ENCODE measurements at places on chromosomes 1 and 21.

DNA sequence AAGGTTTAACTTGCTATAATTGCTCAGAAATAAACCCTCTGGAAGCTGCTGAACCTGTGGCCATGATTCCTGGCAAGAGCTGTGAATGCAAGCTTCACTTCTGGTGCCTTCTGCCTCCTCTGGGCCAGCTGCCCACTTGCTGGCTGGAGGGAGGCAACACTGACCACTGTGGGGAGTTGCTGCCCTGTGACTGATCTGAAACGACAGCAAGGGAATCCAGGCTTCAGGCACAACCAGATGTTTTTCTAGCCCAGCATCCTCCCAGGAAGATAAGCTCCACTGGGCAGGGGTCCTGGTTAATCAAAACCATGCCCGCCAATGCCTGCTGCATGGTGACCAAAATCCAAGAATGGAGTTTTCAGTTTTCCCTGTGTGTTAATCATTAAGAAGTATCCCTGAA, 180.0 kb upstream of the HMGB4 start:
- no peak for DNase-seq

- no peak for DNase-seq
Observed at GRCh38 chr1:222096883-222097282, 355.0 kb upstream of the DUSP10 start.

GRCh38 chr21:43333298-43334062, 93.5 kb downstream of the SIK1 start:
- no peak for DNase-seq

- peak; percentile 36 for DNase-seq
Observed at GRCh38 chr1:153922076-153922971, 448 bp downstream of the GATAD2B start.

GRCh38 chr1:101247404-101248287, 10.8 kb downstream of the S1PR1 start:
- no peak for DNase-seq

DNA sequence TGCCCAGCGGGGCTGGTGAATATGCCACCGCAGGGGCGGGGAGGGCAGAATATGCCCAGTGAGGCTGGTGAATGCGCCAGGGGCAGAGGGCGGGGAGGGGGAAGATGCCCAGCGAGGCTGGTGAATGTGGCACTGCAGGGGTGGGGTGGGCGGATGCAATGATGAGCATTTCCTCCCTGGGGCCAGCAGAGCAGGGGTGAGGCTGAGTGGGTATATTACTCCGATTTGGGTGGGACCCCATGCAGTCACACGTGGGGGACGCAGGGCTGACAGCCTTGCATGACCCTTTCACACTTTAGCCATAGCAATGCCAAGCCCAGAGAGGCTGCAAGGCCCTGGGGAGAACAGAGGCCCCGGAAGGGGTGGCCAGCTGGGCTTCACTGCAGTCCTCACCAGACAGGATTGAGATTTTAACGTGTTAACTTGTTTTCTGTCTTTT, 9.3 kb upstream of the SLX9 start:
- no peak for DNase-seq

- DNase-seq: no peak
Observed at GRCh38 chr1:28236656-28237322, 865 bp downstream of the ATP5IF1 start.

- no peak for DNase-seq
Observed at GRCh38 chr1:77940921-77941570, 37.8 kb downstream of the FUBP1 start.

GRCh38 chr1:46152016-46152415, 19.6 kb upstream of the PIK3R3 start:
- DNase-seq: no peak

GRCh38 chr1:157114183-157115121, 14.8 kb upstream of the ETV3L start:
- no peak for DNase-seq

- no peak for DNase-seq
Observed at GRCh38 chr1:76068953-76069561, 5.5 kb upstream of the ST6GALNAC3 start.

DNA sequence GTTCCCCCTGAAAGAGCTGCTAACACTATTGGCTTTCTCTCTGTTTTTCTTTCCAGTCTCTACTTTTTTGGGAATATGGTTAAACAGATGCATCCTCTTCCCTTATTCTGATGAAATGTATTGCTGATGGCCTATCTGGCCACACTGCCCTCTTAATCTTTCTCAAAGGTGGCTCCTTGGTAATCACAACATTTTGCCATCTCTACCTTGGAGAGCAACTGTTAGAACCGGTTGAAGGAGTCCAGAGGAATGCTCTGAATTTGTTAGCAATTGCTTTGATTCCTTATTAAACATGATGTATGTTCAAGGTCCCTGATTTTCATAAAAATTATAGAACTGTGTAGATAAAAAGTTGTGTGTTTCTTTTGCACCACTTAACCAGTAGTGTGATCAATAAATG, 50.1 kb upstream of the ARID1A start:
- DNase-seq: no peak

- no peak for DNase-seq
Observed at GRCh38 chr1:48916130-48917069, 139.7 kb upstream of the BEND5 start.

- DNase-seq: no peak
Observed at GRCh38 chr1:214241060-214241459, 39.9 kb upstream of the SMYD2 start.

DNA sequence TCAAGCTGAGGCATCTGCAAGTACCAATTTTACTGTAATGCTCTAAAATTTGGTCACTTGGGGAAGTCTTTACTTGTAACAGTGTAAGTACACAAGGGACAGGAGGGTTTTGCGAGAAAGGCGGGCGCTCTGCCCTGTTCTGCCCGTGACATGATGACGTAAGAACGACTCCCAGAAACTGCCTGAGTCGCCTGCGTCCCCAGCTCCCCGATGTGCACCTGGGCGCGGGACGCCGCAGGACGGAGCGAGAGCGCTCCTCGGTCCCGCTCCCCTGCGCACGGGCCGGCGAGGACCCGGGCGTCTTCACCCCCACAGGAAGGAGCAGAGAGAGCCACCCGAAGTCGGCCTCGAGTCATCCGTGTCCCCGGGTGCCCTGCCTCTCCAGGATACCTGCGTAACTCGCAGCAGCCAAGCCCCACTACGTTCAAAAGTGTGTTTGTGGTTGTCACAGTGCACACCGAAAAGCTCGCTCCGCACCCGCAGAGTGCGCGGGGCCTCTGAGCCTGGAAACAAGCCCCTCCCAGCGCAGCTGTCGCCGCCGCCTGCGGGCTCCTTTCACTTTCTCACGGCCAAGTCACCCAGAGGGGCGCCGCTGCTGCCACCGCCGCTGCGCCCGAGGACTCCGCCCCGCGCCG, 3.3 kb upstream of the ZBTB18 start:
- no peak for DNase-seq

DNA sequence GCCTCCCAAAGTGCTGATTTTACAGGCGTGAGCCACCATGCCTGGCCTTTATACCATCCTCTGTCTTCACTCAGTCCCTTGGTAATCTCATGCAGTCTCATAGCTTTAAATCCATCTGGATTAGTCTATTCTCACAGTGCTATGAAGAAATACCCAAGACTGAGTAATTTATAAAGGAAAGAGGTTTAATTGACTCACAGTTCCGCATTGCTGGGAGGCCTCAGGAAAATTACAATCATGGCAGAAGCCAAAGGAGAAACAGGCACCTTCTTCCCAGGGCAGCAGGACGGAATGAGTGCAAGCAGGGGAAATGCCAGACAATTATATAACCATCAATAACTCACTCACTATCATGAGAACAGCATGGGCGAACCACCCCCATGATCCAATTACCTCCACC, 49.1 kb upstream of the CPLANE2 start:
- no peak for DNase-seq

GRCh38 chr1:44632598-44632997, 41.7 kb downstream of the TMEM53 start:
- DNase-seq: no peak

DNA sequence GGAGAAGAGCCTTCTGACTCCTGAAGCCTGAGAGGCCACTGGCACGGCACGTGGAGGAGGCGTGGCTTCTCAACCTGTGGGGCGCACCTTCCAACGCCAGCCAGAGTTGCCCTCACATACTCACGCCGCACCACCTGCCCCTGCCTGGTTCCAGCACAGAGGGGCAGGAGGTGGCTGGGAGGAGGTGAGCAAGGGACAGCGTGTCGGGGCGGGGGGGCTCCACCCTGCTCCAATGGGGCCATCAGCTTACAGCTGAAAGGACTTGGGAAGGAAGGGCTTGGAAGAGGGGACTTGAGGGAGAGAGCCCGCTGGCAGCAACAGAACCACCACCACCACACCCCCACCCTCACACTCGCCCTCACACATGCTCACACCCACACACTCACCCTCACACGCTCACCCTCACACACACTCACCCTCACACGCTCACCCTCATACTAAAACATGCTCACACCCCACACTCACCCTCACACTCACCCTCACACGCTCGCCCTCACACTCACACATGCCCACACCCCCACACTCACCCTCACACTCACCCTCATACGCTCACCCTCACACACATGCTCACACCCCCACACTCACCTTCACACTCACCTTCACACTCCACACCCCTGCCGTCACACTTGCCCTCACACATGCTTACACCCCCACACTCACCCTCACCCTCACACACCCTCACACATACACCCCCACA, 41.6 kb upstream of the EDN2 start:
- DNase-seq: no peak

DNA sequence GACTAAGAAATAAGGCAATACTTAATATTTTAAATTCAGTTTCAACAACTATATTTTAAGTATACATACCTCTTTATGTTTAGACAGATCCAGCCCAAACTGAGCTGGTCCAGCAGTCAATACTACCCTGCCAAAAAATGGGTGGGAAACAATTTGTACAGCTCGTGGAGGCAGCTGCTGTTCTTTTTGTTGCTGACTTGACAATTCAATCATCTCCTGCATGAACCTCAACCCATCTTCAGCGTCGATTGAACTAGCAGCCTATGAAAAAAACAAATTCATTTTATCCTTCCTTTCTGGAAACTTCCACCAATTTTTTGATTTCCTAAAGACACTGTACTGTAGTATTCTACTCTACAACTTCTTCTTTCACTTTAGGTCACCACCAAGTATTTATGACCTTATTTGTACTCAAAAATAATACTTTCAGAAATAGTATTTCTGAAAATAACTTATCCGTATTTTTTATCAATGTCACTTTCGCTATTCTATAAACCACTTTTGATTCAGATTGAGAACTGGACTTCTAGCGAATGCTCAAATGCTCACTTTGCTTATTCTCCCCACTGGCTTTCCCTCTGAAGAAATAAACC, 46.5 kb downstream of the EDEM3 start:
- DNase-seq: no peak

- DNase-seq: no peak
Observed at GRCh38 chr1:182656842-182657397, 27.5 kb downstream of the RGS8 start.

- no peak for DNase-seq
Observed at GRCh38 chr1:21705303-21705980, 36.3 kb upstream of the RAP1GAP start.

GRCh38 chr1:29436181-29436785, 200.0 kb downstream of the PTPRU start:
- DNase-seq: no peak

GRCh38 chr1:33151116-33151515, 30.7 kb downstream of the TRIM62 start:
- no peak for DNase-seq

GRCh38 chr1:42815941-42816584, 859 bp upstream of the ERMAP start:
- DNase-seq: no peak

- DNase-seq: no peak
Observed at GRCh38 chr1:119285482-119285881, 83.1 kb upstream of the HAO2 start.

DNA sequence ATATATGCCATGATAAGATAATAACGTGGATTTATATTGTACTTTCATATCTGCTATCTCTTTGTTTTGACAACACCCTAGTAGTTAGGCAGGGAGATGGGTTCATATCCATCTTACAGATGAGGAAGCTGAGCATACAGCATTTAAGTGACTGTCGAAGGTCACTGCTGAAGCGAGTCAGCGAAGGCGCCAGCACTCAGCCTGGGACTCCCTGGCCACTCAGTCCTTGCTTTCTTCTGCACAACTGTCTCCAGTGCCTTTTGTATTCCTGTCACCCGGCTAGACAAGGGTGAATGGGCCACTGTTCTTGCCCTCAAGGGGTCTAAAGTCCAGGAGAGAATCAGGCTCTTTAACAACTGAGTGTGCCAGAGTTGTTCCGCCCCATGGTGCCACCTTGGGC, 3.1 kb downstream of the ARHGEF10L start:
- DNase-seq: no peak

DNA sequence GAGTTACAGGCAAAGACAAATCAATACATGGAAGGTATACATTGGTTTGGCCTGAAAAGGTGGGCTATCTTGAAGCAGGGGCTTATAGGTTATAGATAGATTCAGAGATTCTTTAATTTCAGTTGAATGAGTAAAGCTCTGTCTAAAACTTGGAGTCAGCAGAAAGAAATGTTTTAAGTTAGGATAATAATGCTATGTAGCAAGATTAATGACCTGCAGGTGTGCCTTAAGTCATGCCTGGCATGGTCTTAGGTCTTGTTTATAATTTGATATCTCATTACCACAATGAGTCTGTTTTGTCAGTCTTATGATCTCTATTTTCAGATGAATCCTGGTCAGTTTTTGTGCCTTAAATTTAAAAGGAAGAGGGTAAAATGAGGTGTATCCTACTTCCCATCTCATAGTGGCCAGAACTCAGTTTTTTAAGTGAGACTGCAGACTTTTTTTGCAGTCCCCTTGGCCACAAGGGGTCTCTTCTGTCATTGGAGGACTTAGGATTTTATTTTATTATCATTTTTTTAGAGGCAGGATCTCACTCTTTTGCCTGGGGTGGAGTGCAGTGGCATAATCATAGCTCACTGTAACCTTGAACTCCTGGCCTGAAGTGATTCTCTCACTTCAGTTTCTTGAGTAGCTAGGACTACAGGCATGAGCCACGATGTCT, 21.3 kb upstream of the PGBD2 start:
- no peak for DNase-seq

- no peak for DNase-seq
Observed at GRCh38 chr1:81978945-81979344, 178.2 kb downstream of the ADGRL2 start.

GRCh38 chr1:245051349-245052221, 103.2 kb upstream of the KIF26B start:
- DNase-seq: no peak

- DNase-seq: no peak
Observed at GRCh38 chr1:17696417-17697301, 58.5 kb upstream of the ACTL8 start.

DNA sequence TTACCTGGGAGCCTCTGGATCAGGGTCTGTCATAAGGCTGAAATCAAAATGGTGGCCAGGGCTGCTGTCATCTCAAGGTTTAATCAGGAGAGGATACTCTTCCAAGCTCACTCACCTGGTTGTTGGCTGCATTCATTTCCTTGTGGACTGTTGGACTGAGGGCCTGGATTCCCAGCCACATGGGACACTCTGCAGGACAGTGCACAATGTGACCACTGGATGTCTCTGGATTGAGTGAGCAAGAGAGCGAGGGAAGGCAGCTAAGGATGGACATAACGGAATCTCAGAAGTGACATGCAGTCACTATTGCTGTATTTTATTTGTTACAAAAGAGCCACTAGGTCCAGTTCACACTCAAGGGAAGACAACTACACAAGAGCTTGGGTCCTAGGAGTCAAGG, 229.1 kb downstream of the S1PR1 start:
- no peak for DNase-seq

Measured in stimulated activated CD4-positive, alpha-beta T cell treated with anti-CD3 and anti-CD28 coated beads, Interleukin-1b, Interleukin-23, amount 100 ng/mL, for 1 hour (primary cell).